Epithelial cell of proximal tubule (primary cell): ENCODE measurements at places on chromosomes 3 and 15. TPM values are rescaled to one million over a fixed set of nuclear protein-coding genes. Genes with fewer than 3 reads are reported as not detected.

DNA sequence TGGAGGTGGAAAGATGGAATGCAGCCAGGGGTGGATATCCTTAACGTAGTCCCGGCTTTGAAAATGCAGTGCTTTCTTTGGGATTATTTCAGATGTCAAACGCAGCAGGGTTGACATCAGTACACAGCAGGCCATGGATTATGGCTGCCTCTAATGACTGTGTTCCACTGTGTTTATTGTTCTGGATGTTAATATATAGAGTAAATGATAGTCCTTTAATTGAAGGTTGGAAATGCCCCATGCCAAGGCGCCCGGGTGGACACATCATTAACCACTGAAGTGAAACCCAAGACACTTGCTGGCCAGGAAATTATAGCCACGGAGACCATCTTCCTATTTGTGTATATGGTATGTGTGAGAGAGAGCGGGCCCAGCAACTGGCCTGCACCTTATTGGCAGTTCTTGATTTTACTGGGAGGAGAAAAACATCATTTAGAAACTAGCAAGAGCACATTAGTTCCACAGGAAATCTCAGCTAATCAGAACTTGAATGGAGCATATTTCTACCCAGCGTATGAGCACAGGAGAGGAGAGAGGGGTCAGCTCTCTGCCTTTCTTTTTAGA is 254.9 kb upstream of the RASGRP1 start:
- DNase-seq: no peak

DNA sequence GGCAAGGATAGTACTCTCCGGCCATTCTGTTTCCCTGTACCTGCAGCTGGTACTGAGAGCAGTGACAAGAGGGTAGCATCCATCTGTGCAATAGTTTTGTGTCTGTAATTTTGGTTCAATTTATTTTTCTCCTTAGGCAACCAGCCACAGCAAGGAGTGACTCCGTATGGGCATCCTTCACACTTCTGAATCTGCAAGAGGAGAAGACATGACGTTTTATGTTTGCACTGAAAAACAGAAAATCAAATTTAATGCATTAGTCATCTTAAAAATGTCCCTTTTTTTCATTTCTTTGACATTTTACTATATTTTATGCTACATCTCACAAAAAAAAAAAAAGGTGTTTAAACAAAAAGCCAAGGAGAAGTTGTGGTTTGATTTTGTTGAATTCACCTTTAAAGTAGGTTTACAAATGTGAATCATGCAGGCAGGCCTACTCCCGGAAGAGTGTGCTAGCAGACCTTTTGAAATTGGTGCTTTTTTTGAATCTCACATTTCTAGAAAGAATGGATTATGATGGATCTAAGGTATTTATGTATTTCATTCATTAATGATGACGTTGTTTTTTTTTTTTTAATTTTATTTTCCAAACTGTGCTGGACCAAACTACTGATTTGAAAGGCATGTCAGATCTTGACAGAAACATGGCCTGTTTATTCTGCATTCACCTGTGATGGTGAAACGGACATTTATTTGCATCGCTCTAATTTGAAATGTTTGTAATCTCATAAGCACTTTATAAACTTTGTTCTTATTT is 28.1 kb downstream of the IGSF10 start:
- no peak for DNase-seq

DNA sequence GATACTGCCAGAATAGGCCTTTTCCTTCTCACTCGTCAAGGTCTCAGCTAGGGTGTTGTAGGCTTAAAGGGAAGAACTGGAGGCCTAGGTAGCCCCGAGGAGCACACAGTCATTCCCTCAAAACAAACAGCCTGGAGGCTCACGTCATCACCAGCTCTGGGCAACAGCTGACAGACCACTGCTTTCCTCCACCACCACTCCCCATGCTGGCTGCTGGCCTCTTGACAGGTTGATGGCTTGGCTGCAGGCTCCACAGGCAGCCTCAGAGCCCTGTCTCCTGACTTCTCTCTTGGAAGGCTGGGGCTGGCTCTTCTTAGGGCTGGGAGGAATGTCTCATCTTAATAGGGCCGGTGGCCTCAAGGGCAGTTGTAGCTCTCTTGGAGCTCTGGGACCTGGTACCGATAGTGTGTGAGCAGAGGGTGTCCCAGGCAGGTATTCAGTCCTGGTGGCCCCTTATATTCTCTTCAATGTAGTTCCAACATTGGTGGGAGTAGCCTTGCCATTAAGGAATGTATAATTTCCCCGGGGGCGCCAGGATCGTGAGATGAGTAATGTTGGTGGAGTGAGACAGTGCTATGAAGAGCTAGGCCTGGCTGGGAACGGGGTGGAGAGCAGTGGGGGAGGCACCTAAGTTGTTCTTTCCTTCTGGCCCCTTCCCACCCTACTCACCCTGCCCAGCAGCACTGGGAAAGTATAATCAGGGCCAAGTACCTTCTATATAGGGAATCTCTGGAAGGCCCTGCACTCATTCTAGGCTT is 6.1 kb upstream of the AP2M1 start:
- DNase-seq: no peak

DNA sequence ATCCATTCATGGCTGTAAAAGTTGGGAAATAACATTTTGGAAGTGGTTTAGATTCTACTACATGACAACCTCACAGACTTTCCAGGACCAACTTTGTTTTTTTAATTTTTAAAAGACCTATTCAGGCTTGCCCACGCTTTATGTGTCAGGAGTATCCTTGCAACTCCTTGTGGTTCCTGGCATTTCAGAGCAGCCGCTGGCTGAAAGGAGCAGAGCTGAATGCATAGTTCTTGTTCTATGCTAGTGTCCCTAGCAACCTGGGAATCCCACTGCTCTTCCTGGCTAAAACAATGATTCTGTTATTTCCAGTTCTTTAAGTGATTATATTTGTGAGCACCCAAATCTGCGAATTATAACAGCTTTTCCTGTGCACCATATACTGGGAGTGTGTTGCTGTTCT is 34.9 kb downstream of the CP start:
- DNase-seq: no peak

- DNase-seq: no peak
These were observed 590 bp upstream of the TRIM71 start for GRCh38 chr3:32817257-32817557.

- no peak for DNase-seq
These were observed 127.1 kb upstream of the UMPS start for GRCh38 chr3:124602980-124603627.

DNA sequence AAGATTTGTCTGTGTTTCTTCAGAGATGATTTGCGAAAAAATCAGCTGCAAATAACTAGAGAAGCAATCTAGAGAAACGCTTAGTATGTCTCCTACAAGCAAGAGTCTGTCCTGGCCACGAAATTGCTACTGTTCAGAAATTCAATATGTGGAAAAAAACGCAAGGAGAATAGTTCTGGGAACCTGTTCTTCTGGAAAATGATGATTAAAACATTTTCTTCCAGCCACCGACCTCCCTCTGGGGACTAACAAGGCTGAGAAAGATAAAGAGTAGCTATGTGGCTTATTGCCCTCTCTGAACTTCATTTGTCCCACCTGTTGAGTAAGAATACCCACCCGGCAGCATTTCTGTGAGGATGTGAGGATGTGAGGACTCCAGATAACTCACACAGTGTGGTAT is 31.6 kb downstream of the SNTN start:
- DNase-seq: no peak

- DNase-seq: no peak
These were observed 15.5 kb upstream of the TSEN2 start for GRCh38 chr3:12468757-12469156.

GRCh38 chr3:69999140-70000027 is at the start of gene SAMMSON:
SAMMSON (plus strand) TSS chr3:69999733.
- no peak for DNase-seq

DNA sequence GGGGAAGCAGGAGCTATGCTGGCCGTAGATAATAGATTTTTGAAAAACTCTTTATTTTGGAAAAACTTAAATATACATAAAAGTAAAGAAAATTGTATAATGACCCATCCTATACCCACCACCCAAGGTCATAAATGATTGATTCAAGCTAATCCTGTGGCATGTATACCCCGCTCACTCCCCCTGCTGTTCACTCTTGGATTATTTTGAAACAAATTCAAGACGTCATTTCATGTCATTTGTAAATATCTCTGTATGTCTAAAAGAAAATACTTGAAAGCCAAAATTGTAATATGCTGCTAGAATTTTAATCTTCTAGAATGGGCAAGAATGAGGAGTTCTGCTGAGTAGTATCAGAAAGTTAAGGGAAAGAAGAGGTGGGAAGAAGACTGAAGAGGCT is 241.7 kb downstream of the FEZF2 start:
- no peak for DNase-seq

- no peak for DNase-seq
These were observed 84.5 kb downstream of the CACNA2D3 start for GRCh38 chr3:54206874-54207273.

- no peak for DNase-seq
These were observed 412.5 kb downstream of the TBC1D5 start for GRCh38 chr3:17329927-17330326.

DNA sequence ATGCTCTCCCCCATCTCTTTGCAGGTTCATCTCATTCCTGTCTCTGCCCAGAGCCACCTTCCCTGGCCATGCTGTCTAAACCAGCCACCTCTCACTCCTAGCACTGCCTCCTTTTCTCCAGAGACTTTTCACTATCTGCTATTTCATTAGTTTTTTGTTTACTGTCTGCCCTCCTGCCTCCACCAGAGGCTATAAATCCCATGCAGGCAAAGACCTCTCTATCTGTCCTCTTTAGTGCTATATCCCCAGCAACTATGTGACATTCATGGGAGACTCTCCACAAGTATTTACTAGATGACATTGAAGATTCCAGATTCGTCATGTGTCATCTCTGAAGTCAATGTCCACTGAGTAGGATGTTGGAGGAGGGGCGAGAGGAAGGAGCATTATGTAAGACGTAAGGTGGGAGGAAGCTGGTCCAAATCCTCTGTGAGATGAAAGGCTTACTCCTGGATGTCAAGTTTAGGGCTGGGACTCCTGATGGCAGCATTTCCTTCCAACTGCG is 3.4 kb upstream of the FAM43A start:
- DNase-seq: no peak

DNA sequence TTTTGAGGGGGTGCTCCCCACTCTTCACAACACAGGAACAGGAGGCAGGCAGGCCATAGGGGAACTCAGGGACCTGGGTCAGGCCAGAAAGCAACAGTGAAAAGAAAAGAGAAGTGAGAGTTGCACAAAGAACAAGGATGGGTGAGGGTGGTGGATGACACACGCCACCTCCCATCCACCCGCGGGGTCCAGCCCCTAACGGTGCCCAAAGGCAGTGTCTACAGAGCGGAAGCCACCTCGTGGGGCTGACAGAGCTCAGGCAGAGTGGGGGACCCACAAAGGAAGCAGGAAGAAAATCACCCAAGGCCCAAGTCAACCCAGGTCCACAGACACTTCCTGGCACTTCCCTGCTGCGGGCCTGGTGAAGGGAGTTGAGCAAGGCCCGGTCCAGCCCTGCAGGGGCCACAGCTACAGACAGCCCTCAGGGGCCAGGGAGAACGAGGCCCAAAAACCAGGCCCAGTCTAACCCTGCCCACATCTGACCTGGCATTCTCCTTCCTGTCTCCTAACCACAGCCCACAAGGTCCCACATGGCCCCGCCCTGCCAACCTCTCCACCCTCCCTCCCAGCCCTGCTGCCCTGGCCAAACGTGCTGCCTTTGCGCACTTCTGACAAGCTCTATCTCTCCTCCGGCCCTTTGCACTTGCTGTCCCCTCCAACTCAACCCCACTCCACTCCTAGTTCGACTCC is 5.9 kb downstream of the NUP210 start:
- no peak for DNase-seq

GRCh38 chr3:95751509-95751908 is 1062.9 kb upstream of the EPHA6 start:
- no peak for DNase-seq

GRCh38 chr15:32880642-32881041 is 162.8 kb downstream of the GREM1 start:
- DNase-seq: no peak

- DNase-seq: no peak
These were observed 1.1 kb upstream of the WWTR1 start for GRCh38 chr3:149658744-149659497.

DNA sequence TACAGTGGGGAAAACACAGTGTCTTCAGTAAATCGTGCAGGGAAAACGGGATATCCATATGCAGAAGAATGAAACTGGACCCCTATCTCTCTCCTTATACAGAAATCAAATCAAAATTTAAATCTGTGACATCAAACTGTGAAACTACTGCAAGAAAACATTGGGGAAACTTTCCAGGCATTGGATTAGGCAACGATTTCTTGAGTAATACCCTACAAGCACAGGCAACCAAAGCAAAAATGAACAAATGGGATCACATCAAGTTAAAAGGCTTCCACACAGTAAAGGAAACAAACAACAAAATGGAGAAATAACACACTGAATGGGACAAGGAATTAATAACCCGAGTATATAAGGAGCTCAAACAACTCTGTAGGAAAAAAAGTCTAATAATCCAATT is 165.3 kb downstream of the PLCL2 start:
- DNase-seq: no peak

DNA sequence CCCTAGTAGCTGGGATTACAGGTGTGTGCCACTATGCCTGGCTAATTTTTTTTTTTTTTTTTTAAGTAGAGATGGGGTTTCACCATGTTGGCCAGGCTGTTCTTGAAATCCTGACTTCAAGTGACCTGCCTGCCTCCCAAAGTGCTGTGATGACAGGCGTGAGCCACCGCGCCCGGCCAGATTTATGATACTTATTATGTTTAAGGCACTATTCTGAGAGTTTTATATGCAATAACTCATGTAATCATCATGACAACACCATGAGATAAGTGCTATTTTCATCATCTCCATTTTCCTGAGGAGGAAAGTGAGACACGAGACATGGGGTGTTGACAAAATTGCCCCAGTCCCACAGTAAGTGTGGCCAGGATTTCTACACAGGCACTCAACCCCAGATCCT is 366.4 kb upstream of the TRIM42 start:
- no peak for DNase-seq

- no peak for DNase-seq
These were observed 76.4 kb downstream of the SCN5A start for GRCh38 chr3:38573111-38573510.

DNA sequence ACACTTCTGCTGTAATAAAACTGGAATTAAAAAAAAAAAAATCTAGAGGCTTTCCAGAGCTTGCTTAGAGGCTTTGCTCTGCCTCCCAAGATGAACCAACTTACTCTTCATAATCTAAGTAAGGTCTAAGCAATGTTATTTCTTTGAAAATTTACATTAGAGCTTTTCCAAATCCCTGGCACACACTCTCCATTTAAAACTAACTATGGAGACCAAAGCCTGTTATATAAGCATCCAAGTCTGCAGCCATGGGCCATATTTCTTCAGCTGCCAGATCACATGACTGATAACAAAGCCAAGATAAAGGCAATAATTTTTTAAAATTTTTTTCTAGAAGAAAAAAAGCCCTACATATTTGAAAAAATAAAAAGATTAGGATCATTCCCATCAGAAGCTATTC is 55.0 kb upstream of the ARHGEF3 start:
- no peak for DNase-seq

Gene TRMT10C
- total RNA-seq: 33.3 and 39.4 TPM in 2 replicates

Gene CFAP91
- 2.1 and 2.2 TPM in 2 replicates for total RNA-seq

Gene GOLGA6D
- total RNA-seq: not detected in 2 replicates

Gene EFCAB12
- not detected in 2 replicates for total RNA-seq

Gene CHRNB4
- 0.23 TPM in 1 of 2 replicates, not detected in the other for total RNA-seq

Gene NR1I2
- 0.14 and 0.69 TPM in 2 replicates for total RNA-seq

Gene ZMYND10
- 0.92 and 3.1 TPM in 2 replicates for total RNA-seq

Gene SNTN
- total RNA-seq: not detected in 2 replicates

Gene OSBPL10
- 17.5 and 33.6 TPM in 2 replicates for total RNA-seq

Gene FBN1
- 25.8 and 75.2 TPM in 2 replicates for total RNA-seq

Gene CAND2
- 5.9 and 6.1 TPM in 2 replicates for total RNA-seq

Gene CACNA1D
- 0.07 and 1.9 TPM in 2 replicates for total RNA-seq

Gene LRTM1
- total RNA-seq: not detected in 2 replicates

Gene OCA2
- 0.29 TPM in 1 of 2 replicates, not detected in the other for total RNA-seq

Gene ZNF502
- total RNA-seq: 2.2 and 4.7 TPM in 2 replicates

Gene WDR48
- 17.3 and 29.5 TPM in 2 replicates for total RNA-seq

Gene GOLGA6A
- not detected in 2 replicates for total RNA-seq
